A549 treated with ZK216348 at 1 μM for 4 hours (cell line): ENCODE measurements at places on chromosomes 5 and 9. TPM values are rescaled to one million over a fixed set of nuclear protein-coding genes. Genes with fewer than 3 reads are reported as not detected.

Gene PCDHA1
- 0.14 to 0.48 TPM (median 0.19 TPM) in 5 replicates for total RNA-seq

Gene CER1
- total RNA-seq: not detected in 5 replicates

Gene BSPRY
- 0.06 to 0.10 TPM in 2 of 5 replicates, not detected in the others for total RNA-seq

Gene ADAMTS13
- total RNA-seq: 0.17 to 0.69 TPM (median 0.51 TPM) in 5 replicates

Gene DAB2IP
- total RNA-seq: 10.3 to 15.4 TPM (median 12.9 TPM) in 5 replicates

Gene SPINK14
- not detected in 5 replicates for total RNA-seq

Gene NTNG2
- 1.2 to 4.8 TPM (median 3.1 TPM) in 5 replicates for total RNA-seq

Gene MEIKIN
- not detected in 5 replicates for total RNA-seq

Gene SLC25A2
- not detected in 5 replicates for total RNA-seq

Gene PCDHGB3
- total RNA-seq: 0.12 to 0.29 TPM (median 0.27 TPM) in 5 replicates

Gene CCDC183
- total RNA-seq: 0.11 to 0.74 TPM (median 0.72 TPM) in 3 of 5 replicates, not detected in the others
